CD4-positive, alpha-beta T cell treated with Interleukin-12 subunit alpha and Interleukin-12 subunit beta, for 1 hour (primary cell): ENCODE measurements at places on chromosomes 2 and 18.

DNA sequence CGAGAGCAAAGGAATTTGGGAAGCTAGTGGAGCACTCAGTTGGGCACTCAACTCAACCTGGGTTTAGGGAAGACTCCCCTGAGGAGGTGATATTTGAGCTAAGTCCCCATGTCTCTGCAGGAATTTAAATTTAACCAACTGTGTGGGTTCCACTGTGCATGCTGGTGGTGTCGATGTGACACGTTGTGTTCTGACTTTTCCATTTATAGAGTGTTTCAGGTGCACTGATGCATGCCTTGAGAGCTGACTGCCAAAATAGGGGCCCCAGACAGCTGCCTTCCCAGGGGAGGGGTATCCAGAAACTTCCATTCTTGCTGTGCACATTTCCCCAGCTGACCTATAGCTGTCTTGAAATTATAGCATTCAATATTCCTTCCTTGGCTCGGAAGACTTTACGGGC, 63.7 kb upstream of the BCL2L11 start:
- DNase-seq = no peak

- DNase-seq = peak; percentile 39
These were observed 1.4 kb upstream of the MBP start for GRCh38 chr18:77133835-77134496.

GRCh38 chr2:56211048-56211447, 27.3 kb downstream of the CCDC85A start:
- no peak for DNase-seq

DNA sequence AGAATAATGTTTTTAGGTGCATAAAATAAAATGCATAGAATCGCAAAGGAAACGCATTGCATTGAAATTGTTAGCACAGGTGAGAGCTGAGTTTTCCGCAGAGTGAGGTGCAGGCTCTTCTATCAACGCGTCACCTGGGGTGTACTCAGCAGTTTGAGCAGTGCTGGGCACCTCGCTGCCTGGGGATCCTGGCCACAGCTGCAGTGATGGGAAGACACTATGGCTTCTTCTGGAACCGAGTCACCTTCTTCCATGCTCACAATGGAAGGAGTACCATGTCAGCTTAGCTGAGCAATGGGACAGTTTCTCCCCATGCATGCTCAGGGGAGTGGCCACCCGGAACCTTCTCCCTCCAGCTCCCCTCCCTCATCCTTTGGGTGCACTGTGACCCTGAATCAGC, 95.4 kb upstream of the OTOS start:
- no peak for DNase-seq

DNA sequence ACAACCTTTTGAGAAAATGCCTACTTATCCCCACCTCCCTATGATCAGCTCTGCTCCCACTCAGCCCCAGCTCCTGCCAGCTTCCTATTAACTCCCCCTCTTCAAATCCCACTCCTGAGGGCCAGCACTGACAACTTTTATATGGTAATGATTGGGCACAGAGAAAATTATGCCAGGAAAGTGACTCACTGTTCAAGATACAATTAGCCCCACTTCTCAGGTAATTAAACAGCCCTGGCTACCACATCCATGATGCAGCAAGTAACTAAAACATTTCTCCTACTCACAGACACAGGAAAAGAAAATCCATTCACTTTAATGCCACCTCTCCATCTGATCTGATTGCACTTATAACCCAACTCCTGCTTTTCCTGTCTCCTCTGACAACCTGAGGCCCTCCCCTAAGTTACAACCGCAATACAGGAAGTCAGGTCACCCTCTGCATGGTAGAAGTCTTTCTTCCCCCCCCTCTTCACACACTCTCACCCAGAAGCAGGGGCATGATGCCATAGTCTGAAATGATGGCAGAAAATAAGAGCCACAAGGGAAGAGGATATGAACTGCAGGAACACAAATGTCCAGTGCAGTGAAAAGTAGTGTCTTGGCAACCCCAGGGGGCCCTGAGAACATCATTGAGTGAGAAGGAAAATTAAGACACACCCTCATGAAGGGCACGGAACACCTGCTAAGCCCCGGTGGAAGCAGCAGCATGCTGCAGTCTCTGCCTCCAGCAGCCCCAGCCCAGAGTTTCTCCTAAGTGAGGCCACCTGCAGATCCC, 54.4 kb downstream of the STK39 start:
- peak; percentile 64 for DNase-seq
